ENCODE measurements at places on chromosomes 5 and 9.

GRCh38 chr9:29212397-29213387, 1639.4 kb upstream of the C9orf72 start:
- no peak for DNase-seq

- DNase-seq, result no peak
These were observed 14.0 kb downstream of the IL33 start for GRCh38 chr9:6229619-6230018.

DNA sequence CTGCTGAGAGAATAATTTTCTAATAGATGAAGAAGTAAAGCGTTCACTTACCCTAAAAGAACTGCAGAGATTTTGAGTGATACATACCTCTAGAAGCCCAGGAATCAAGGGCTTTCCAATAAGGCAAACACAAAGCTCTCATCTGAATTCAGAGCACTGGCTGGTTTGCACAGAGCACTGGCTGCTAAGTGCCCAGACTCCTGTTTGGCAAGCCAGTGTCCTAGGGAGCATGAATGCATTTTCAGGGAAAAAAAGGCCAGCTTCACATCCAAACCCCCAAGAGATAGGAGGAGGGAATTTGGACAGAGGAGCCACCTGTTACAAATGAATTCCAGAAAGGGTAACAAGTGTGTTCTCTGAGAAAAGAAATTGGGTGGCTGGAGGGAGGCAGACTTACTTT, 65.3 kb downstream of the ARSB start:
- no peak for DNase-seq

DNA sequence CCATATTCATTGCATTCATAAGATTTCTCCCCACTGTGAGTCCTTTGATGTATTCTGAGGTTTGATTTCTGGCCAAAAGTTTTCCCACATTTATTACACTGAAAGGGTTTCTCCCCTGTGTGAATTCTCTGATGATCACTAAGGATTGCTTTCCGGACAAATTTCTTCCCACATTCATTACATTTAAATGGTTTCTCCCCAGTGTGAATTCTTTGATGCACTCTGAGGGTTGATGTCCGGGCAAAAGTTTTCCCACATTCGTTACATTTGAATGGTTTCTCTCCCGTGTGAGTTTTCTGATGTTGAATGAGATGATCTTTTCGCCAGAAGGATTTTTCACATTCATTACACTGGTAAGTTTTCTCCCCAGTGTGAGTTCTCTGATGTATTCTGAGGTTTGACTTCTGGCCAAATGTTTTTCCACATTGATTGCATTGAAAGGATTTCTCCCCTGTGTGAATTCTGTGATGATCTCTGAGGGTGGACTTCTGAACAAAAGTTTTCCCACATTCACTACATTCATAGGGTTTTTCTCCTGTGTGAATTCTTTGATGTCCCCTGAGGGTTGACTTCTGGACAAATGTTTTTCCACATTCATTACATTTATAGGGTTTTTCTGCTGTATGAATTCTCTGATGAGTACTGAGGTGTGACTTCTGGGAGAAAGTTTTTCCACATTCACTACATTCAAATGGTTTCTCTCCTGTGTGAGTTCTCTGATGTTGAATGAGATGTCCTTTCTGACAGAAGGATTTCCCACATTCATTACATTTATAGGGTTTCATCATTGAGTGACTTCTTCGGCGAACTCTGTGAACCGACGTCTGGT, 18.8 kb downstream of the ZNF510 start:
- no peak for DNase-seq

- DNase-seq, result no peak
These were observed 512.2 kb upstream of the ADAMTS16 start for GRCh38 chr5:4627929-4628328.

- no peak for DNase-seq
These were observed 35.5 kb downstream of the PALM2AKAP2 start for GRCh38 chr9:109815366-109815947.

- no peak for DNase-seq
These were observed 49.8 kb downstream of the SGCD start for GRCh38 chr5:156376751-156377150.

GRCh38 chr9:136339173-136339957, 12.0 kb downstream of the GPSM1 start:
- DNase-seq, result no peak

- no peak for DNase-seq
These were observed 234.0 kb downstream of the KCTD16 start for GRCh38 chr5:144404672-144405071.

- no peak for DNase-seq
These were observed 35.8 kb downstream of the PRKACG start for GRCh38 chr9:68978066-68978465.

GRCh38 chr9:134352247-134352933, 26.1 kb downstream of the RXRA start:
- no peak for DNase-seq

GRCh38 chr5:149141224-149141956, at the start of gene ABLIM3:
Gene ABLIM3, plus strand, starts transcription at chr5:149141493. Its CDS starts 603 bp downstream, at chr5:149142096.
- peak; percentile 54 for DNase-seq

- DNase-seq, result peak; percentile 100
These were observed at the start of gene ZSWIM6 for GRCh38 chr5:61331407-61332357. Gene ZSWIM6, plus strand, starts transcription at chr5:61332258. Its CDS starts 15 bp downstream, at chr5:61332273.

Data from dorsolateral prefrontal cortex (tissue), 122 donors.